Adipocyte (in vitro differentiated cells): ENCODE measurements at places on chromosomes 4 and X.

- DNase-seq = peak; percentile 75
Measured at GRCh38 chrX:153474718-153475117, 4.3 kb upstream of the HAUS7 start.

DNA sequence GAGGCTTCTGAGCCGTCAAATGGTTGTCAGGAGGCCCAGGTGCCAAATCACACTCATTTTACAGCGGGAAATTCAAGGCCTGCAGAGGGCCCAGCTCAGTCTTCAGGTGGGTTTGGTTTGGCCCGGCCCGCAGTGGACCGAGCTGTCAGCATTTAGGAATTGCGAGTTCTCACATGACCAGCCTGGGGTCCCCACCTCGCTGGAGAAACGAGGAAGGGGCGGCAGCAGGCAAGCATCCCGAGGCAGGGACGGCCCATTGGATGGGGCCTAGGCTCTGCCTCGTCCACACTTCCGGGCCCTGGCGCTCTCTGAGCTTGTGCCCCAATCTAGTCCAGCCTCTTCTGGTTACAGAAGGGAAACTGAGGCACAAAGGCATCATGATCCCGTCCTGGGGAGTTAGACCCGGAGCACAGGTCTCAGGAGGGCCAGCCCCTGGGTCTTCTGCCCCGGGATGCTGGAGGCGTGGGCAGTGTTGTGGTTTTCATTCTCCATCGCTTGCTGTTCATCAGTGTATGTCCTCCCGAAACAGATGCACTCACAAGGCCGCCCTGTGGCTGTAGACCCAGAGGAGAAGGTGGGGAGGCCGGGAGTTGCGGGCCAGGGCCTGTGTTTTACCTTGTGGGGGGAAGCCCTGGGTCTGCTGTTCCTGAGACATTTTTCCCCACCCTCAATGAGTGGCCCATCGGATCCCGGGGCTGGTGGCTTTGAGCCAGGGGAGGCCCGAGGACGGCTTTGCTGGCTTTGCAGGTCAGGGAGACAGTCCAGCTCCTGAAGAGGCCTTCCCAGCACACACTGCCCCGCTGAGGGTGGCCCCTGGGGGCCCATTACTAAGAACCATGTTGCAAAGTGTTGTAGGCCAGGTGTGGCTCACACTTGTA is 8.9 kb downstream of the PSAPL1 start:
- no peak for DNase-seq

- no peak for DNase-seq
Measured at GRCh38 chrX:108734426-108734825, 1.9 kb downstream of the IRS4 start.

- no peak for DNase-seq
Measured at GRCh38 chr4:101315786-101316185, 31.5 kb downstream of the PPP3CA start.

DNA sequence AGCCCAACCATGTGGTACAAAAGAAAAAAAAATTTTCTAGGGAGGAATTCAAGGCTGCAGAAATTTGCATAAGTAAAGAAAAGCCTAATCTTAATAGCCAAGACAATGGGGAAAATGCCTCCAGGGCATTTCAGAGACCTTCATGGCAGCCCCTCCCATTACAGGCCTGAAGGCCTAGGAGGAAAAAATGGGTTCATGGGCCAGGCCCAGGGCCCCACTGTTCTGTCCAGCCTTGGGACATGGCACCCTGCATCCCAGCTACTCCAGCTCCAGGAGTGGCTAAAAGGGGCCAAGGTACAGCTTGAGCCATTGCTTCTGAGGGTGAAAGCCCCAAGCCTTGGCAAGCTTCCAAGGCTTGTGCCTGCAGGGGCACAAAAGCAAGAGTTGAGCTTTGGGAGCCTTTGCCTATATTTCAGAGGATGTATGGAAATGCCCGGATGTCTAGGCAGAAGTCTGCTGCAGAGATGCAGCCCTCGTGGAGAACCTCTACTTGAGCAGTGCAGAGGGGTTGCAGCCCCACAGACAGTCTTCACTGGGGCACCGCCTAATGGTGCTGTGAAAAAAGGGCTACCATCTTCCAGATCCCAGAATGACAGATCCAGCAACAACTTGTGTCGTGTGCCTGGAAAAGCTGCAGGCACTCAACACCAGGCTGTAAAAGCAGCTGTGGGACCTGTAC is 111.0 kb downstream of the ANXA10 start:
- no peak for DNase-seq

DNA sequence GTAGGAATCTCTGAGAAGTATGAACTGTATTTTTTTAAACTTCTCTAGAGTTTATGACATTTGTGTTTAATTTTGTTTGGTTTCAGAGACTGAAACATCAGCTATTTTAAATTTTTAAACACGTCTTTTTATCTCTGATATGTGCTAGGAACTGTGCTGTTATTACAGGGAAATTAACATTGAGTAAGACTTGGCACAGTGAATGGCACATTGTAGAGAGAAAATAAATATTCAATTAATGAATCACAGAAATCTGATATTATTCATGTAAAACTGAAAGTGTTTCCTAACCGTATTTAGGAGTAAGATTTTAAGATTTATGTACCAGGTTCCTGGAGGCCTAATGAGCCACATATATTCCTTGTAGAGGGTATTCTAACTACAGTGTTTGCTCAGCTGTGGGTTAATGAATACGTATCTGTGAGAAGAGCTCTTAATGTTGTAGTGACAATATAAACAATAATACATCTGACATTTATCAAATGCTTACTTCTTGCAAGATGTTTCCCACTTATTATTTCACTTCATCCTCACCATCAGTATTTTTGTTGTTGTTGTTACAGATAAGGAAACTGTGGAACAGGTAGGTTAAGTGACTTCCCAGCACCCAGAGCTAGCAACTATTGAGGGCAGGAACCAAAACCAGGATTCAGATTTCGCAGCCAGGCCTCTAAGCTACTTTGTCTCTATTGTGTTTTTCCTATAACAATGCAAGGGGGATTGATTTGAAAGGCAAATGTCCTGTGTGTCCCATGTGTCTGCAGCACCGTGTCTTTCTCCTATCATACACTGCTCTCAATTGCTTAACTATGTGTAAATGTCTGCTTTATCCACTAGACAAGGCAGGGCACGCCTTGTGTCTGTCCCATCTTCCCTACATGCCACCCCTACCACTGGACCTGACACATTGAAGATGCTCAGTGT is 121.1 kb upstream of the FAM9C start:
- no peak for DNase-seq

DNA sequence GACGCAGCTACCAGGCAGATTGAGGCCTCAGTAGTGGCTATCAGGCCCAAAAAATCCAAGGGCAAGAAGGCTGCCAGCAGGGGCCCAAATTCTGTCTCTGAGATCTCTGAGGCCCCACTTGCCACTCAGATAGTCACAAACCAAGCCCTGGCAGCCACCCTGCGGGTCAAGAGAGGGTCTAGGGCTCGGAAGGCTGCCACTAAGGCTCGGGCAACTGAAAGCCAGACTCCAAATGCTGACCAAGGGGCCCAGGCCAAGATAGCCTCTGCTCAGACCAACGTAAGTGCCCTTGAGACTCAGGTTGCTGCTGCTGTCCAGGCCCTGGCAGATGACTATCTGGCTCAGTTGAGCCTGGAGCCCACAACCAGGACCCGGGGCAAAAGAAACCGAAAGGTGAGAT is 2.8 kb downstream of the TRO start:
- DNase-seq = no peak

DNA sequence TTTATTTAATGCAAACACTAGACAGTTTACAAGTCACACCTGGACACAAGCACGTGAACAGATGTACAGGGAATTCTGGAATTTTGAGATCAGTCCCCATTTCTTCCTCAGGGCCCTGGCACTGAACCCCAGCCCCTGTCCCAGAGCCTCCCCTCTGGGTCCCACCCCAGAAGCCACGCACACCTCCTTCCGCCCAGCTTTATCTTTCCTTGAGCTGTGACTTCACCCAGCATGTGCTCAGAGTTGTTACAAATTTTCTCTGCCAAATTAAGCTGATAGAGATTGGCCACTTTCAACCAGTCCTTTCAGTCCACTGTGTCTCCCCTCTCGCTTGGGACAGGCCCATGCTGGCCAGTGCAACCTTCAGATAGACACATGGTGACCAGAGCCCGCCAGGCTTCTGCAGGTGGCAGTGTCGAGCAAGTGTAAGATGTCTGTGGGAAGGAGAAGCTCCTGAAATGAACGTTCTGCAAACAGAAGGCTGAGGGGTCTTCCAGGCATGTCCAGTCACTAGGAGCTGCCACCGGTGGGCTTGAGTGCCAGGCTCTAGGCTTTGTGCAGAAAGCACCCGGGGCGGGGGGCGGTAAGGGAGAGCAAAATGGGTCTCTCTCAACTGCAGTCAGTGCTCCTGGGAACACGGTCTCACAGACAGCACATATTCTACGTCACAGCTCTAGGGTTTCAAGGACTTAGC is 73.3 kb downstream of the MTMR1 start:
- no peak for DNase-seq

- peak; percentile 52 for DNase-seq
Measured at GRCh38 chr4:133152831-133153481, 3.9 kb downstream of the PCDH10 start.

DNA sequence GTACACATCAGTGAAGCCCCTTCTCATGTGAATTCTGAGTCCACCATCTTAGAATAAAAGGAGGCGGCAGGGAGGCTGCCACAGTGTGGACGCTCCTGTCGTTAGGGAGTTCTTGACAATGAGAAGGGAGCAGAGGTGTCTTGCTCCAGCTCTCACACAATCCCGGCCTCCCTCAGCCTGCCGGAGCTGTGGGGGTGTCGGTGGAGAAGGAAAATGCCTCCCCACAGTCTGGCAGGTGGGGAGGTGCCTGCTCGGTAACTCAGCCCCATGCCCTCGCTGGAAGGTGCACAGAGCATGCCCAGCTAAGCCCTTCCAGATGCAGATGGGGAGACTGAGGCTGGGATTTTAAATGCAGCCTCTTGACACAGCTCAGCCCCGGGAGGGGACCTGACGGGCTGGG is 20.0 kb upstream of the SH3TC1 start:
- DNase-seq = no peak

- no peak for DNase-seq
Measured at GRCh38 chrX:44674906-44675305, 132.2 kb upstream of the FUNDC1 start.

DNA sequence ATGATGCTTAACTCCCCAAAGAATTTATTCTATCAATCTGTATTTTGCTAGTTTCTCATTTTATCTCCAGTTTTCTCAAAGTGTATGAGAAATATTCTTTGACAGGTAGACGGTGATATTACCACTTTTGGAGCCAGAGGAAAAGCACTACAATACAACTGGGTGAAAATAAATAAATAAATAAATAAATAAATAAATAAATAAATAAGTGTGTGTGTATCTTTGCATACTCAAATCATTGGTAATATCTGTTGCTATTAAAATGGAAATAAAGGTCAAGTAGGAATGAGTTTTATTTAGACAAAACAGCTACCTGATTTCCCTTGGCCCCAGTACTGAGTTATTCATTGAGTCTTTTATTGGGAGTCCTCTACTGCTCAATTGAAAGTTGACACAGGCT is 114.3 kb downstream of the RBMX2 start:
- no peak for DNase-seq

- peak; percentile 69 for DNase-seq
Measured at GRCh38 chrX:151153086-151153485, 23.3 kb upstream of the GPR50 start.

DNA sequence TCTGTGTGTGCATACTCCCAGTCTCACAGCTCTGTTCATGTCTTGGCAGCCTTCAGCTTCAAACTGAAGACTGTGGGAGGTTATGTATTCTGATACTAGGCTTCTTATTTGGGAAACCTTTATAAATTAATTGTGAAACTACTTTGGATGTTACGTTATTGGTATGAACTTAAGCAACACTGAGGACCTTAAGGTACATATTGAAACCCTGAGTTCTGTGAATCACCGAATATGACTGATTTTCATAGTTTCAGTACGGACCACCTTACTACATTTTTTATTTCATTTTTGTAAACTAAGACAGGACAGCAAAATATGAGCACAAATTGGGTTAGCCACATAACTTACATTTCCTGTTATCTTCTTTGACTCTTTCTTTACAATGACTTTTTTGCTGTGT is 498.4 kb downstream of the PDGFC start:
- no peak for DNase-seq

GRCh38 chr4:6043188-6043587 is 25.0 kb upstream of the C4orf50 start:
- no peak for DNase-seq

GRCh38 chrX:103248553-103248952 is 6.4 kb downstream of the TCEAL8 start:
- DNase-seq = peak; percentile 61

GRCh38 chrX:38332505-38332904 is 5.2 kb upstream of the RPGR start:
- no peak for DNase-seq

GRCh38 chr4:123217664-123218063 is 178.9 kb upstream of the SPRY1 start:
- no peak for DNase-seq

DNA sequence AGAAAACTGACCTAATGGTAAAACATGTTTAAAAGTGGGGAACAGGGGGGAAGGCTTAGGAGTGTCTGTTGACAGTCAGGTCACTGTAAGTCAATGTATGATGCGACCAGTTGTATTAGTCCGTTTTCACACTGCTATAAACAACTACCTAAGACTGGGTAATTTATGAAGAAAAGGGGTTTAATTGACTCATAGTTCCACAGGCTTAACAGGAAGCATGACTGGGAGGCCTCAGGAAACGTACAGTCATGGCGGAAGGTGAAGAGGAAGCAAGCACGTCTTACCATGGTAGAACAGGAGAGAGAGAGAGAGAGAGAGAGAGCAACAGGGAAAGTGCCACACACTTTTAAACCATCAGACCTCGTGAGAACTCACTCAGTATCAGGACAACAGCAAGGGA is 13.0 kb upstream of the PLAC1 start:
- no peak for DNase-seq

- no peak for DNase-seq
Measured at GRCh38 chr4:2261853-2262144, at the start of gene MXD4. Gene MXD4, minus strand, starts transcription at chr4:2262109. Its CDS starts 129 bp downstream, at chr4:2261980.

DNA sequence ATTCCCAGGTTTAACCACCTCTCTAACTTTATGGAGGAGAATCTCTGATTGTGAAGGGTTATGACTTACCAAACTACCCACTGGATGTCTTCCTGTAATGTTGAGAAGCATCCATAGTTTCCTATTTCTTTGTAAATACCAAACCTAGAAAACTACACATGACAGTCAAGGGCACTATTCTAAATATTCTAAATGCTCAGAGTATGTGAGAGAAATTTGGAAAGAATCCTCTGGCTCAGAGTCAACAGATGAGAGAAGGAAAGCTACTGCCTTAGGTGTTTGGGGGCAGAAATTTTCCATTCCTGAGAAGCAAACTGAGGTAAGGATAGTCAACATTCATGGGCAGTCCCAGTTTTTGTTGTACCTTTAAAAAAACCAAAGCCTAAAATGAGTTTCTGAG is 155.8 kb downstream of the KCNIP4 start:
- DNase-seq = no peak

DNA sequence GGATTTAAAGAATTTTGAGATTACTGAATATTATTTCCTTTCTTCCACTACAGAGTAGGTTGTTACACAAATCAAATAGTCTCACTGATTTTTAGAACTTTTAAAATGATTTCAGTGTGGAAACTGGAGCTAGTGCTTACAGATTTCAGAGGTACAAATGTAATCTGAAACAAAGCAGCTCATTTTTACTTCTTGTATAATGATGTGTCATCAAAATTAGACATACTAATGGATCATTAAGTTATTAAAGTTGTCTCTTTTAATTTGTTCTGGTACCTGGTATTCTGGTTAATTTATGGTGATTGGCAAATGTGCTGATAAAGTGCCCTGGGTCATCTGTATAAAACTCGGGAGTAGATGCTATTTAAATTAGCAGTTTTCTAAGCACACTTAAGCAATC is 1528.3 kb downstream of the RPA4 start:
- no peak for DNase-seq

- DNase-seq = peak; percentile 22
Measured at GRCh38 chrX:103215425-103215991, 600 bp downstream of the BEX4 start.

- DNase-seq = no peak
Measured at GRCh38 chr4:7366180-7366945, 68.4 kb downstream of the PSAPL1 start.
